Muscle of leg (tissue), 16 donors: ENCODE measurements at places on chromosomes 6 and 20. TPM values are rescaled to one million over a fixed set of nuclear protein-coding genes. Genes with fewer than 3 reads are reported as not detected.

DNA sequence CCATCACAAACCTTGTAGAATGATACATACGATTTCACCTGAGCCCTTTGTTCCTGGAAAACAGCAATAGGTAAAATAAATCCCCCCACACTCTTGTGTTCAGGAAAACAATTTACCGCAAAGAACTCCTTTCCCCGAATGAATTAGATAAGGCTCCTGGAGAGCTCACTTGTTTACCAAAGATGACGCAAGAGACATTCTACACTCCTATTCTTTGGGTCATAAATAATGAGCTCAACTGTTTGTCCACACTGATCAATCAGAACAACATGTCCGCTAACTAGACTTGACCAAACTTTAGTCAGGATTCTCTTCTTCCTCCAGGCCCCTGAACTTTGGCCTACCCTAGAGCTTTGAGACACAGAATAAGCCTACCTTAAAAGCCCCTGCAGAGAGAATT lies 271.9 kb upstream of the OPRM1 start:
- DNase-seq = no peak

Gene GJA1
- 55.9 TPM for total RNA-seq

- no peak for DNase-seq
These were observed 15.6 kb upstream of the STX11 start for GRCh38 chr6:144134737-144135136.

Gene CNR1
- total RNA-seq = 0.13 TPM

Gene BPIFB1
- total RNA-seq = not detected

GRCh38 chr6:113102761-113103160 lies 754.4 kb upstream of the MARCKS start:
- DNase-seq = peak; percentile 39

- peak; percentile 65 for DNase-seq
These were observed 122.6 kb upstream of the MCHR2 start for GRCh38 chr6:100116411-100117194.

DNA sequence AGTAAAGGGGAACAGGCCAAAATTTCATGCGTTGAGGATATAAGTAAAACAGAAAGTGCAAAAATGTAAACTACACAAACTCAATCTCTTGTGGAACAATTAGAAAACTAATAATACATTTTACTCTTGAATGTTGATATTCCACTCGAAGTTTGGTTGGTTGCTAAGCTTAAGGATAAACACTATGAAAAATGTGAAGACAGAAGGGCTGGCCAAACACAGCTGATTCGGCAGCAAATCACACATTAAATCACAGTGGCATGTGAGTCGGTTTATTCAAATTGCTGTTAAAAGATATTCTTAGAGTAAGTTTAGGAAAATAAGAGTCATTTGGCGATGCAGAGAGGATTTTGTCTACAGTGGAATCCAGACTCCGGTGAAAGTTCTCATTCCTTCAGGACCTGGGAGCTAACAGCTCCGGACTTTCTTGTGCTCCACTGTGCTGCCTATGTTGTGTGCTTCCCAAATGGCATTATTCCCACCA lies 1.4 kb upstream of the EPM2A start:
- peak; percentile 83 for DNase-seq
